ENCODE measurements at places on chromosomes 12 and 14.

GRCh38 chr12:80509781-80510556 lies 65.9 kb downstream of the PTPRQ start:
- no peak for DNase-seq

GRCh38 chr12:75724928-75725312 lies 213.5 kb upstream of the KRR1 start:
- DNase-seq, result no peak

DNA sequence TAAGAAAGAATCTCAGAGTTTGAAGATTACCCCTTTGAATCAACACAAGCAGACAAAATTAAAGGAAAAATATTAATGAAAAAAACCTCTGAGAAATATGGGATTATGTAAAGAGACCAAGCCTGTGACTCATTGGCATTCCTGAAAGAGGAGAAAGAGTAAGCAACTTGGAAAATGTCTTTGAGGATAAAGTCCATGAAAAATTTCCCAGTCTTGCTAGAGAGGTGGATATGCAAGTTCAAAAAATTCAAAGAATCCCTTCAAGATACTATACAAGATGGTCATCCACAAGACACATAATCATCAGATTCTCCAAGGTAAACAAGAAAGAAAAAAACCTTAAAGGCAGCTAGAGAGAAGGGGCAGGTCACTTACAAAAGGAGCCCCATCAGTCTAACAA lies 13.3 kb downstream of the SLCO1B1 start:
- DNase-seq, result no peak

- DNase-seq, result no peak
These were observed 50.1 kb downstream of the GALNT9 start for GRCh38 chr12:132279184-132279889.
